ENCODE measurements at places on chromosomes 1 and 21.

- DNase-seq: no peak
Observed at GRCh38 chr1:233289676-233290075, 5.8 kb downstream of the PCNX2 start.

- peak; percentile 65 for DNase-seq
Observed at GRCh38 chr1:9234223-9235095, at the start of gene H6PD. TSS of gene H6PD (plus strand) at chr1:9234774. CDS start at chr1:9244935, 10,161 bp downstream.

DNA sequence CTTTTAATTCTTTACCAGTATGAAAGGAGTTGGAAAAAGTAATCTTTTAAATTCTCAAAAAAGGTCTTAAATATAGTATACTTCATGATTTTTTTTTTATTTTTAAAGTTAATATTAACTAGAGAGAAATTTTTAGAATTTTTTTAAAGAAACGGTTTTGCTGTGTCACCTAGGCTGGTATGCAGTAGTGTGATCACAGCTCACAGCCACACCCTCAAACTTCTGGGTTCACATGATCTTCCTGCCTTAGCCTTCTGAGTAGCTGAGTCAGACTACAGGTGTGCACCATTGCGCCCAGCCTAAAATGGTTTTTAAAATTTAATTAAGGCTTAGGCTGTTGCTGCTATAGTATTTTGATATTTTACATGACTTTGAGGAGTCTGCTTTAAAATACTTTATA lies 52.4 kb downstream of the TLCD4 start:
- no peak for DNase-seq

DNA sequence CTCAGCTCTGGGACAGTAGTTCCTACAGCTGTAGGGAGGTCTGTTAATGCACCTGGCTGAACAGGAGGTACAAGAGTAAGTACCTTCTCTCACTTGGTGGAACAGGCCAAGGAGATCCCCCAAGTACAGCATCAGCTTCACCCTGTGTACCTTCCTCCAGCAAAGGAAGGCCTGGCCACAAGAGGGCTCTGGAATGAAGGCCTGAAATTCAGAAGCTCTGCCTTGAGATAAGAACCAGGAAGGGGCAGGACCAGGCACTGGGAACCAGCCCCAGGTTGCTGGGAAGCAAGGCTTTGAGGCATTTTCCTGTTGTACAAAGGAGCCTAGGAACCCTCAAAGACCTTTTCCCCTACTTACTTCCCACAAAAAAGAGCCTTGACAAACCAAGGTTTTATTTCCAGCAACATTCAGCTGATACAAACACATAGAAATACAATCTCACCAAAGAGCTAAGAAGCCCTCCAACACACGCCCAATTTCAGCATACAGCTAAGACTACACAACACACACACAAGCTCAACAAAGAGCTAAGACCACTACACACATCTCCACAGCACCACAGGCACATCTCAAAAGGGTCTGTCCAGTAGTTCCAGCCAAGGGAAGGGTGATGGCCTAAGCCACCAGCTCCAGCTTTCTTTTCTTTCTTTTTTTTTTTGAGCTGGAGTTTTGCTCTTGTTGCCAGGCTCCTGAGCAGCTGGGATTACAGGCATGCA lies 23.5 kb downstream of the F11R start:
- DNase-seq: peak; percentile 50

- no peak for DNase-seq
Observed at GRCh38 chr1:155175927-155176371, 2.3 kb downstream of the TRIM46 start.

- no peak for DNase-seq
Observed at GRCh38 chr21:41945982-41946381, 7.8 kb downstream of the C2CD2 start.

DNA sequence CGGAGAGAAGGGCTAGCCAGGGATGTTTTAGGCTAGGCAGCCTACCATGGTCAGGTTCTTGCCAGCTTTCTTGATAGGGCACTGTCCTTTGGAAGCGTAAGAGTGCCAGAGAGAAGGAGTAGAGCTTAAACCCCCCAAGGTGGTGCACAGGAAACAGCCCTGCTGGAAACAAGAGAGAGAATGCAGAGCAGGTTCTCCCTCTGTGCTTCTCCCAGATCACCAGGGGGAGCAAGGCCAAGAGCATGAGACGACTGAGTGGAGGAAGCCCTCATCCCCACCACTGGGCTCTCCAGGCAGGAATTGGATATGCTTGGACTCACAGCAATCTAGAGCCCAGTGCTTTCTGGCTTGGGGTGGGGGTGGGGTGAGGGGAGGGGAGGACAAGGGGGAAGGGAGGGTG lies 49.8 kb downstream of the ATP2B4 start:
- no peak for DNase-seq

- DNase-seq: peak; percentile 23
Observed at GRCh38 chr1:168136709-168137514, at the start of gene GPR161. TSS of gene GPR161 (minus strand) at chr1:168136930. CDS start at chr1:168104850, 32,080 bp downstream.

DNA sequence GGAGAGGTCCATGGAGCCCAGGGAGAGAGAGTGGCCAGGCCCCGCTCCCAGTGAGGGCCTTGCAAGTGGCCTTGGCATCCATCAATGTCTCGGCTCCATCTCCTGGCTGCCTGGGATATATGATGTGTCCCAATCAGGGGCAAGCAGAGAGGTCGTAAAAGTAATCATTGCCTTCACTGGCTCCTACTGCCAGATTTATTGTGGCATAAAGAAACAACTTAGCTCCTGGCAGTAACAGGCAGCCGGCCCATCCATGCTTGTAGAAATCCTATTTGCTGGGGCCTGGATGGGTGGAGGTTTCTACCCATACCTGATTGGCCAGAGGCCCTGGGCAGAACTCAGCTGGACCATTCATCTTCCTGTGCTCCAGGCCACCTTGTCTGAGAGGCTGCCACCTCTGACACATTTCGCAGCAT lies 272.6 kb downstream of the MATN1 start:
- DNase-seq: no peak

- no peak for DNase-seq
Observed at GRCh38 chr1:110785612-110786011, 87.3 kb upstream of the CD53 start.

GRCh38 chr1:83901547-83902155 lies 97.3 kb downstream of the TTLL7 start:
- DNase-seq: no peak

DNA sequence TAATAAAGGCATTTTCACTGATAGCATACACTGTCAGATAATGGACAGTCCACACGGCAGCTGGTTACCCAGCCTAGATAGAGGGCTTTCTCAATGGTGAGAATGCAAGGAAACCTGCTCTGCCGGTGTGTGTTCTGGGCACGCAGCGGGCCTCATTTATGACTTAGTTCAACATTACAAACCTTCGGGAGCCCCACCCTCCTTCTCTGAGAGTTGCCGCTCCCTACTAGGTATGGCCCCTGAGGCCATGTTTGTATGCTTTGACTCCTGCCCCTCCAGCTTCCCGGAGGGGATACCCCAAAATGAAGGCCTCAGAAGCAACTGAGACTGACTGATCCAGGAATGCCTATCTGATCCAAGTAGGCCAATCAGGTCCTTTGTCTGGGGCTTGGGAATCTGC lies 17.2 kb upstream of the FABP3 start:
- DNase-seq: no peak

DNA sequence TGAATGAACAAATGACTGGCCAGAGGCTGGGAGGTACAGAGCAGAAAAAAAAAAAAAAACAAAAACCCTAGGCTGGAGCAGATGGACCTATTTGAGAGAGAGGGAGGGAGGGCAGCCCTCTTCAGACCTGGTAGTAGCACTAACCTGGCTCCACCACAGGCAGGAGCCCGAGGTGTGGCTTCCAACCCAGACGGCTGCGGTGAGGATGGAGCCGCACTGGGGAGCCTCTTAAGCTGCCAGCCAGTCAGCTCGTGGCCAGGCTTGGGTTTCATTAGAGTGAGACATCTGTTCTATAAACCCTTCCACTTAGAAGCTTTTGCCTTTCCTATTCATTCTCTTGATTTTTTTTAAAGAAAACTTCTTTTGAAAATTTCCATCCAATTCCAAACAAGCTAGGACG lies 16.8 kb downstream of the LGR6 start:
- DNase-seq: no peak

- DNase-seq: no peak
Observed at GRCh38 chr1:17061486-17061885, 7.7 kb upstream of the SDHB start.

DNA sequence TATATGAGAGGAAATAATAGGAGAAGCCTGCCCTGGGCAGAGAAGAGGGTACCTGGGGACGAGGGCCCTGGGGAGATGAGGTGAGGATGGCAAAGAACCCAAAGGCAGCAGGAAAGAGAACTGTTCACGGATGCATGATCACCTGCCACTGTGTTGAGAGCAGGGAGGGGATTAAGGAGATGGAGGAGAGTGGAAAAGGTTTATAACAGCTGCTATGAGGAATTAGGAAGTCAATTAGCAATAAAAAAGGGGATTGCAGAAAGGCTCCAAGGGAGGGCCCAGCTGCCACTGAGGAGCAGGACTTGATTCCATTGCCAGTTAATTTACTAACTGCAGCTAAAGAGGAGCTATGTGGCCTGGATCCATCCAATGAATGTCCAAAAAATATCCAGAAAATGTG lies 61.1 kb downstream of the GFI1 start:
- DNase-seq: no peak

- DNase-seq: no peak
Observed at GRCh38 chr1:91929250-91929649, 20.0 kb upstream of the BRDT start.

DNA sequence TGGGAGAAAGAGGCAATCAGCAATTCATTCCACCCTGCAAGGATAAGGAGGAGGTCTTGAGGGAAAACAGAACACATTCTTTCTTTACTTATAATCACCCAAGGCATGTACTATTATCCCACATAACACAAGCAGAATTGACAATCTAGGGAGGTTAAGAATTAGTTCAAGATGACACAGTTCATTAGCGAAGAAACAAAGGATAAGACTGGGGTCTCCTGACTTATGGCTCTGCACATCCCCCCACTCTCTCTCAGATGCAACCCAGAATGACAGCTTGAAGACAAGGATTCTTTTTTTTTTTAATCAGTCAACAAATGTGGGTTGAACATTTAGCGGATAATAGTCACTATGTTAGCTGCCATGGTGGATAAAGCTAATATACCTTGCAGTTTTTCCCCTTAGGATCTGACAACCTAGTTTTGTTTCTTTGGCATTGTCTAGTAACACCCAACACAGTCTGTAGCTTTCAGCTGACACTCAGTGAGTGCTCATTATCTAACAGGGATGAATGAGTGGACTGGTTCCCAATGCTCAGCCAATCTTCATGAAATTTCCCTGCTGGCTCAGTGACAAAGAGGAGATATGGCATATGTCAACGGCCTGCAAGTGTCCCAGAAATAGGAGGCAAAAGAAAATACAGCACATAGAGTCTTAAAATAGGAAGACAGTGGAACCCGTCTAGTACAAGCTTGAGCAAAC lies 35.1 kb downstream of the RXRG start:
- DNase-seq: no peak

- DNase-seq: no peak
Observed at GRCh38 chr21:27633631-27634030, 666.7 kb upstream of the ADAMTS5 start.

DNA sequence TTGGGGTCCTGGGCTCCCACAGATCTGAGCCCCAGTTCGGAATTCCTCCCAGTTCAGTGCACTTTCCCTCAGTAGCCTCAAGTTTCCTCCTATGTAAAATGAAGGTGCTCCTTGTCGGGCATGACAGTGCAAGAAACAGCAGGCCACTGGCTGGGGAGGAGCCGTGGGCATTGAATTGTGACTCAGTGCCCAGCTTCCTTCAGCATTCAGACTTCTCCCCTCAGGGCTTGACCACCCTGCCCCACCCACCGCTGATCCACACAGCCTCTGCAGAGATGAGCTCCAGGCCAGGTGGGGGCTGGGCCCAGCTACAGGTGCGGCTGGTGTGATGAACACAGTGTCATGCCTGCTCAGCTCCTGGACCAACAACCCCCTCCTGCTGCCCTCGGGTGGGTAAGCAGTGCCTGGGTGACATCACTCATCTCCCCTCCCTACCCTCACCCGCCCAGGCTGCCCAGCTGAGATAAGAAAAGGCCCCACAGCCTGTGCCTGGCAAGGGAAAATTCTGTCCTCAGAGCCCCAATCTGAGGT lies 4.9 kb downstream of the MOB3C start:
- DNase-seq: no peak

DNA sequence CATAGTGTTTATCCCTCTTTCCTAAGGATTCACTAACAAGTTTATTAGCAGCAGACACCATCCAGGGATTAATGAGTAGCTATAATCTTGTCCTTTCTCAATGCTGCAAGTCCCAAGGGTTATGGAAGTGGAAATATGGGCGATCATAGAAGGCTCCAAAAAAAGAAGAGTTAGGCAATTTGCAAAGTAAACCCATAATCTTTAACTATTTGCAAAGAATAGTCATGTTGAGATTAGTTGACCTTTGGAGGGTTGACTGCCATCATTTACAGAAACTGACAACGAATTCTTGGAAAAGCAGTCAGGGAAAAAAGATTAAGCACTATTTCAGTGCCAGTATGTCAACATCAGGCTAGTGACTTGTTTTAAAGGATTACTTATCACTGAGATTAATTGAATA lies 169.9 kb downstream of the KCNT2 start:
- no peak for DNase-seq

- DNase-seq: no peak
Observed at GRCh38 chr21:36860736-36861594, 105.5 kb downstream of the HLCS start.

DNA sequence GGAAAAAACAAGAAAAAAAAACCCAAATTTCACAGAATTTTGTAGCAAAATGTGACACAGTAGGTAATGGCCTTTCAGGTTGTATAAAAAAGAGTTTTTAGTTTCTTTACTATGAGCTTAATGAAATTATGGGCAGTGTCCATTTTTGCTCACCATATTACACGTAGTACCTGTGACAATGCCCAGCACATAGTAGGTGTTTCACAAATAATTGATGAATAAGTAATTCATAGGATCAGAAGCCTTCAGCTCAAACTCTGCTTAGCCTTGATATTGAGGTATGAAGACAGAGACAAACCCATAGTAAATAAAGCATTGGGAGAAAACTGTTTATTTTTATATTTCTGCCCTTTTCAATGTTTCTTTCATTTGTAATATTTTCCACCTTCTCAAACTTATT lies 97.2 kb downstream of the LHX9 start:
- no peak for DNase-seq

- DNase-seq: no peak
Observed at GRCh38 chr1:51097171-51097570, 4.9 kb upstream of the C1orf185 start.

GRCh38 chr1:227094249-227094966 lies 154.3 kb downstream of the COQ8A start:
- no peak for DNase-seq

DNA sequence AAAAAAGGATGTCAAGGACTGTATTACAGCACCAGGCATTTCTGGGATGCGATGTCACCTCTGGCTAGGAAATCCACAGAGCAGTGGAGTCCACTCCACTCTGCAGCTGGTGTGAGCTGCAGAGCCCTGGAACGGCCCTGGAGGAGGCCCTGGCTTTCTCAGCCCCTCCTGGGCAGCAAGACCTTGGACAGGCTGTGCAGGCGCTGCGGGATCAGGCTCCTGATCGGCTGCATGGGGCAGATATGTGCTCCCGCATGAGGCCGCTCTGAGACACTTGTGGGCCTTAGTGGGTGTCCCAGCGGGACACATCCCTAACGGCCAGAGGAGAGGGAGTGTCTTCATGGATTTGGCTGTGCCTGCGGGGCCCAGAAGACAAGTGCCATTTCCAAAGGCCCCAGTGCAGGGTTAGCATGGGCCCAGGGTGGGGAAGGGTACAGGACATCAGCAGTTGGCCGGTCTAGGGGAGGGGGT lies 6.2 kb downstream of the DNMT3L start:
- no peak for DNase-seq

- no peak for DNase-seq
Observed at GRCh38 chr1:67589519-67590233, 95.3 kb upstream of the GADD45A start.

GRCh38 chr1:163834778-163835177 lies 513.0 kb downstream of the NUF2 start:
- DNase-seq: no peak

- no peak for DNase-seq
Observed at GRCh38 chr1:165695031-165695430, 3.3 kb downstream of the ALDH9A1 start.
